ENCODE measurements at places on chromosomes 2 and 18.

DNA sequence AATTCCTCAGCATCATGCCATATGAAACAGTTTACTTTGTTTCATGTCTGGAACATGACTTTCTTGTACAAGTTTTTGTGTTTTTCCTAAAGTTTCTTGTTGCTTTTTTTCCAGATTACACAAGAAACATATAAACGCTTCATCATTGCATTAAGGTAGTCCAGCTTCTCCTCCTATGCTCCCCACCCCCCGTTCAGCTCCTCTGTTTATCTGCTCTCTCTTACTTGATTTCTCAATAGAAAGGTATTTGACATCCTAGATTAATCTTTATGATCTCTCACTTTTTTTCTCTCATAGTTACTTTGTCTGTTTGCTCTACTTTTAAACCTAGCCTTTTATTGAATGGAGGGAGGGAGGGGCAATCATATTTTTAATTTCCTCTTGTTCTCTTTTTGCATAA, 25.4 kb downstream of the SLC40A1 start:
- DNase-seq, result no peak

- DNase-seq, result no peak
These were observed 33.9 kb upstream of the VIT start for GRCh38 chr2:36662638-36663037.

DNA sequence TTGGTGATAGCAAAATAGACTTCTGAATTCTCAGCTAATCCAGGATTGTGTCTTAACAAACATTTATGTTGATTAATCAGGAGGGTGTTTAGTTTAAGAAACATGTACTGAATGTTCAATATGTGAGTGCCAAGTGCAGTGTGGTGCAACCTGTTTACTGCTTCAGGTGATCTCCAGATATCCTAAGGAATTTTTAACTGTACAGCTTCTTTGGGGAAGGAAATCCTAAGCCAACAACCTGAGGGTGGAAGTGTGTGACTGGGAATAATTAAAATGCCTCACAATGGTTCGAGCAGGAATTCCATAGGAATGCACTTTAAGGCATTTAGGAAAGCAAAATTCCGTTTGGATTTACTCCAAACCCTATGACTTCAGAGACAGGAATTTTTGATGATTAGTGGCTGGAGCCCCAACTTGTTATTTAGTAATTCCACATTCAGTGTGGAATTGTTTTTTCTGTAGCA, 16.4 kb downstream of the CRIM1 start:
- no peak for DNase-seq

- no peak for DNase-seq
These were observed 896.2 kb downstream of the CCDC85A start for GRCh38 chr2:57080035-57080434.

- no peak for DNase-seq
These were observed 565.7 kb upstream of the ZEB2 start for GRCh38 chr2:145085612-145086011.

GRCh38 chr2:19673213-19673791, 228.5 kb downstream of the TTC32 start:
- DNase-seq, result no peak

- no peak for DNase-seq
These were observed 6.0 kb upstream of the ALPI start for GRCh38 chr2:232449964-232450363.

- DNase-seq, result no peak
These were observed 506.6 kb upstream of the SPHKAP start for GRCh38 chr2:228688007-228688645.

GRCh38 chr2:134306521-134306920, 52.6 kb downstream of the MGAT5 start:
- no peak for DNase-seq

DNA sequence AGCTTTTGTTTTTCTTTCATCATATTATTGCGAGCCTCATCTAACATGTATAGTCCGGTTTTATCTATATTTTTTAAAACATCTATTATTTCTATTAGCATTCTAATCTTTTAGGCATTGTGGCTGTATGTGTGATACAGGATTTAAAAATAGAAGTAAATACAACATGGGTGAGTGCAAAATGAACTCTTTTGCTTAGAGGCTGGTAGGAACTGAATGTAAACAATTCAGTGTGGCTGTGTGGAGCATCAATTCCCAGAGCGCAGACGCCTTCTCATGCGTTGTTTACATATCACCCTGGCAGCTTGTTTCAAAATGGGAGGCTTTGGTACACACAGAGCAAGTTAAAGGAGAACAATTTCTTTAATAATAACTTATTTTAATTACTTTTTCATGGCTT, 836 bp downstream of the DTNA start:
- peak; percentile 57 for DNase-seq

GRCh38 chr18:6741786-6742185, 12.3 kb downstream of the ARHGAP28 start:
- no peak for DNase-seq

DNA sequence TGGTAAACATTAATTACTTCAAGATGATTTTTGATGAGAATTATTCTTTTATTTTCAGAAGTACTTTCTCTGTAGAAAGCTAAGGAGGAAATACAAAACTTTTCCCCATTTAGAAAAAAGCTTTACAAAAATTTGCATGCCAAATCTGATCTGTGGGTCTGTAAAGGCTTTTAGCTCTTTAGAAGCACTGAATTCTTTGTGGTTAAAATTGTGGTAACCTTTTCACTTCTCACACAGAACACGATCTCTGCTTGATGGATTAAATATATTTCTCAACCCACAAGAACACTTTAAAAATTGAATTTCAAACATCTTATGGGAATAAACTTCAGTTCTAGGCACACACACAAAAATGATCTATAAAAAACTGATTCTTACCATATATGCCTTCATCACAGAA, 63.7 kb downstream of the VIL1 start:
- DNase-seq, result no peak

DNA sequence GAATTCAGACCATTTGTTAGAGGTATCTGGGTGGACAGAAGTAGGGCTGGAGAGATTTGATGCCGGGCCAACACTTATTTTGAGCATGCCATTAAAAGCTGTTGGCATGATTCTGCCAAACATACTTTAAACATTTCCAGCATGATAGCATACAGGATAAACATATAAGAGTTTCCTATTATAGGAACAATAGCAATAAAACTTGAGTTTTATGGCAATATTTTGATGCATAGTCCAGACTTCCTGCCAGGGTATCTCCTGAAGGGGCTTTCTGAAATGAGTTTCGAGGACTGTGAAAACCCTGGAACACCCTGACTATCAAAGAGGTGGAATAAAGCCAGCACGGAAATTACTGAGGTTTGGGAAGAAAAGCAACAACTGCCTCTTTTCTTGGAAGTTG, 1398.0 kb upstream of the NXPH2 start:
- DNase-seq, result no peak

DNA sequence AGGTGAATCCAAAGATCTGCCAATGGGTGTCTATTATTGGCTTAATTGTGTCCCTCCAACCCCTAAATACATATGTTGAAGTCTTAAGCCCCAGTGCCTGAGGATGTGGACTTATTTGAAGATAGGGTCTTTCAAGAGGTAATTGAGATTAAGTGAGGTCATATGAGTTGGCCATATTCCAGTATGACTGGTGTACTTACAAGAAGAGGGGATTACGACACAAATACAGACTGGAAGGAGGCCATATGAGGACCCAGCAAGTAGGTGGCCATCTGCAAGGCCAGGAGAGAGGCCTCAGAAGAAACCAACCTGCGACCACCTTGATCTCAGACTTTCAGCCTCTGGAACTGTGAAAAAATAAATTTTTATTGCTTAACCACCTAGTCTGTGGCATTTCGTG, 121.1 kb upstream of the FN1 start:
- DNase-seq, result no peak

DNA sequence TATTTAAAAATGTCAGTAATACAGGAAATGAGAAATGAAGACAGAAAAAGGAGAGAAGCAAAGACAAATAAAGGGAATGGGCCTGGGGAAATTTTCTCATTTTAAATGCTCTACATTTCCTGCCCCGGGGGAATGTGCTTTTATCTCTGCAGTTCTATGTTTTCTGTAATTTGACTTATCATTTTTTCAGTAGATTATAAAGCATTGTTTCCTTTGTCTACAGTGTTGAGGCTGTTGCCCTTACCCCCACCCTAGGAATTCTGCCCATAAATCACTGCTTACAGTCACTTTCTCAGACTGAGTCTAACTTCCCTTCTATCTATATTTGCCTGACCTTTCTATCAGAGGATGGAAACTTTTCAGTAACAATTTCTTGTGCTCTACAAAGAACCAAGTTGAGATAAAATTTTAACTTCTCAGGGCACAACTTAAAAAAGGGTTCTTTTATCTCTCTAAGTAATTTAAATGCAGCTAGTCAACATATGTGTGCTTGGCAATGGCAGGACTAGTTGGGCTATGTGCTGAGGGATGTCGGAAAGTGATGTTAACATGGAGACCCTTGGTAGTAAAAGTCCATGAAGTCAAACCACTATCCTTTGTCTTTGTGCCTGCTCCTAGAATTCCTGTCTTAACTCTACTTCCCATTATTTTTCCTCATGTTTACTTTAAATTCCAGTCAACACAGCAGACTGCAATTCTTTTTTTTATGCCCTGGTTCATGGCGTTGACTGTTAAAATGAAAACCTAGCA, 146.5 kb upstream of the MMADHC start:
- DNase-seq, result no peak

GRCh38 chr2:220504938-220505503, 877.6 kb downstream of the SLC4A3 start:
- peak; percentile 76 for DNase-seq

DNA sequence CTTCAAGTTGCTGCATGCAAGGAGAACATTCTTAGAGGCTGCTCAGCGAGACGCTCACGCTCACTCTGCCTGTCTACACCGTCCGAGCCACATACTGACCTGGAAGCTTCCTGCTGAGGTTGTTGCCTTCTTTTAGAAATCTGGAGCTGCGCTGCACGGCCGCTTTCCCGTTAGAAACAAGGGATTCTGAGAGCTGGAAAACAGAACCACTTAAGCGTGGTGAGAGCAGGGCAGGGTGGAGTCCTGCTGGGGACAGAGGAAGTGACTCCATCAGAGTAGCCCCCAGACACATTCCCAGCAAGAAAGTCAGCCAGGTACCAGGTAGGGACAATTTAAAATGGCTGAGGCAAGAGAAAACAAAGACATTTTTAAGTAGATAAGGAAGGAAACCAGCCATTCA, 135.2 kb downstream of the LAMA1 start:
- no peak for DNase-seq

DNA sequence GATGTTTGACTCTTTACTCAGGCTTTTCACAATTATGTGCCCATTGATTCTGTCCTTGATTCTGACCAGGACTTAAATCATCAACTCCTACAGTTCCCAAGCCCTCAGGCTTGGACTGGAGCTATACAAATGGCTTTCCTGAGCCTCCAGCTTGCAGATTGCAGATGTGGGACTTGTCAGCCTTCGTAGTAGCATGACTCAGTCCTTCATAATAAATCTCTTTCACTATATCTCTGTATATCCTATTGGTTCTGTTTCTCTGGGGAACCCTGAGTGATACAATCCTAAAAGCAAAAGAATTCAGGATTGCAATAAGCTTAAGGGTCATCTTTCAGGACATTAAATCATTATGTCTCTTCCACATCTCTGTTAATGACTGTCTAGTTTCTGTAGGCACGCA, 356.6 kb downstream of the RIT2 start:
- DNase-seq, result no peak

- DNase-seq, result peak; percentile 43
These were observed 22.3 kb upstream of the CAVIN2 start for GRCh38 chr2:191869178-191869577.

GRCh38 chr2:64751286-64752260, 97.9 kb upstream of the SERTAD2 start:
- DNase-seq, result peak; percentile 100

DNA sequence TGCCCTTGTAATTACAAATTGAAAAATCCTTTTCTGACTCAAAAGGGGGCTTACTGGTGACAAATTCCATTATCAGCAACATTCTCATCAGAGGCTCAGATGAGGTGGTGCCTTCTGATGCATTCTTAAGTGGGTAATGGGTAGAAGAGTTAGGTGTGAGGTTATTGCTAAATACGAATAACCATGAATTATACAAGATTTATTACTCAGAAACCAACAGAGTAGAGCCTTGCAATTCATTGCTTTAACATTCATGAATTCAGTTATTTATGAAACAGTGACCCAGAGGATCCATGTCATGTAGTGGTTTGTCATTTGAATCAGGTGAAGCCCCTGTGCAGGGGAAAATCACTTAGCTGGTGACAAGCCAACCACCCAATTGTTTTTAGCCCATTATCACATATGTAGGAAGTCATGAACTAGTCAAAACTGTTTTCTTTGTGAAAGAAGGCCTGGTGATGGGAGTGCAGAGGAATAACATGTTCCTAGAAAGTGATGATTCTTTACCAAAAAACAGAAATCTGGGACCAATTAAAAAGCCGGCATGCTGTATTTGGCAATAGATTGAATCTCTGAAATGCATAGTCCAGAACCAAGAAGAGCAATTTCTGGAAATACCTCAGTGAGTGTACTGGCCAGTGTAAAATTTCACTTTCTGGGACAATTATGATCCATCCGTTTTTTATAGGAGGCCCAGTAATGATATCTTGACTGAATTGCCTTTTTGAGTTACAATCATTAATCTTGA, 70.2 kb downstream of the CRIM1 start:
- no peak for DNase-seq

DNA sequence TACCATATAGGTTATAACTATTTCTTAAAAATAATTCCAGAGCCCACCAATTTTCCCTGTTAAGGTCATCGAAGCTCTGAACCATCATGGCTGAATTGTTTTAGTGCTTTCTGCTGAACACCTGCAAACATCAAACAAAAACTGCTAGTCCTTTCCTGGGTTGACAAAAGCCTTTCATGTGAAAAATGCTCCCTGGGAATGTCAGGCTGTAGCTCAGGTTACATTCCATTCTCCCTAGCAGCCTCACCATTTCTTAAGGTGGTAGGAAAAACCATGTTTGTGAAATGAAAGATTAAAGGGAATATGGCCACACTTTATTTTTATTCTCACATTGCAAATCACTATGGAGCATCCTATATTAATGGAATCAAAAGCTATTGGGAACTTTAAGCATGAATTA, 5.7 kb downstream of the TCF4 start:
- peak; percentile 17 for DNase-seq

GRCh38 chr2:70202236-70202806, 11.5 kb upstream of the C2orf42 start:
- peak; percentile 20 for DNase-seq

DNA sequence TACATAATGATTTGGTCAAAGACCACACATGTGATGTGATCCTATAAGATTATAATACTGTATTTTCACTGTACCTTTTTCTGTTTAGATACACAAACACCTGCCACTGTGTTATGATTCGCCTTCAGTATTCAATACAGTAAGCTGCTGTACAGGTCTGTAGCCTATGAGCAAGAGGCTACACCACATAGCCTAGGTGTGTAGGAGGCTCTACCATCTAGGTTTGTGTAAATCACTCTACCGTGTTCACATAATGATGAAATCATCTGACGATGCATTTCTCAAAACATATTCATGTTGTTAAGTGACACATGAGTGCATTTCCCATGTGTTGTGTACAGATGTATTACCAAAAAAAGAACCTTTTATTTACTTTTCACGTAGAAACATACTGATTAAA, 74.5 kb downstream of the USP40 start:
- DNase-seq, result no peak

GRCh38 chr2:129768485-129769184, 210.8 kb upstream of the RAB6C start:
- no peak for DNase-seq

- no peak for DNase-seq
These were observed 6.2 kb downstream of the ASAP2 start for GRCh38 chr2:9212661-9213411.

GRCh38 chr18:42048158-42048557, 93.1 kb downstream of the PIK3C3 start:
- no peak for DNase-seq
